ENCODE measurements at places on chromosomes 6 and 20.

DNA sequence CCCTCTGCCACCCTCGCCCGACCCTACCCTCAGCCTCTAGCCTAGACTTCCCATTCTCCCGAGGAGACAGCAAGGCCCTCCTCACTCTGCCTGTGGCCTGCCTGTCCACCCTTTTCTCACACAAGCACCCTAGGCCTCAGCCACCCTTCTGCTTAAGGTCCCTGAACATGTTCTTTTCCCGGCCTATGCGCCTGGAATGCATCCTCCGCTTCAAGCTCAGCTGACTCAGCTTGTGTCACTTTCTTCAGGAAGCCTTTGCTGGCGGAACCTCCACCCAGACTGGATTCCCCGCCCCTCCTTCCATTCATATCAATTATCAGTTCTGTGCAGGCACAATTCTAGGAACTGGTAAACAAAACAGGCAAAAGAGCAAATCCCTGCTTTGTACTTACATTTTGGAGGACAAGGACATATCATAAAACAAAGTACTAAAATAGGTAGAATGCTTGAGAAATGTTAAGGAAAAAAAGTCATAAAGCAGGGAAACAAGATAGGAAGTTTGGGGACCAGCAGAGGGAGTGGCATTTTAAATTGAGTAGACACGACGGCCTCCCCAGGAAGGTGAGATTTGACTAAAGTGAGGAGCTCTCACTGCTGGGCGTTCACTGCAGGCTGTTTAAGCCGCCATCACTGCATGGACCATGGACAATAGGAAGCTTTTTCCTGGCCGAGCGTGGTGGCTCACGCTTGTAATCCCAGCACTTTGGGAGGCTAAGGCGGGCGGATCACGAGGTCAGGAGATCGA is 17.9 kb upstream of the SNHG17 start:
- H3K4me3 ChIP-seq = no peak overlapping the region
- no peaks in the 10 kb centered on the region for H3K4me1 ChIP-seq
- peaks cover 8% of the 10 kb centered on the region for H3K36me3 ChIP-seq
- no peaks in the 10 kb centered on the region for H3K27me3 ChIP-seq

DNA sequence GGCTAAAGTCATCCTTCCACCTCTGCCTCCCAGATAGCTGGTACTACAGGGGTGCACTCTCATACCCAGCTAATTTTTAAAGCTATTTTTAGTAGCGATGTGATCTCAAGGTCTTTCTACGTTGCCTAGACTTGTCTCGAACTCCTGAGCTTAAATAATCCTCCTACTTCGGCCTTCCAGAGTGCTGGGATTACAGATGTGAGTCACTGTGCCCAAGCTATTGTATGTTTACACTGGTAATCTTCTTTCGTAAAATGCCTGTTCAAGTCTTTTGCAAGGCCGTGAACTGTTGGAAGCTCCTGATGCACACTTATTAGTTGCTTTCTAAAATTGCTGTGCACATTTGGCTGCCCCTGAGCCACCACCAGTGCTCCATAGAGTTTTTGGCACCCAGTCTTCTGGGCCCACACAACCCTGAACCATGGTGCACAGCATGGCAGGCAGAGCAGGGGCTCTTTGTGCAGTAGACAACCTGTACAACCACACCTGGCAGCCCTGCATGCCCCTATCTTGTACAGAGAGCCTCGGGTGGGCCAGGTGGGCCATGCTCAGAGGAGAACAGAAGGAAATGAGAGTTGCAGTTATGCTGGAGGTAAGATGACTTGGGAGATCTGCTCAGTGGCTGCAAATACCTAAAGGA is 33.3 kb downstream of the PDRG1 start:
- no peaks in the 10 kb centered on the region for H3K4me1 ChIP-seq
- DNase-seq = no peak
- no peak overlapping the region for H3K4me3 ChIP-seq
- H3K27ac ChIP-seq = no peak overlapping the region
- H3K27me3 ChIP-seq = no peaks in the 10 kb centered on the region

- DNase-seq = no peak
- H3K4me3 ChIP-seq = peak overlapping the region; percentile 70
- H3K4me1 ChIP-seq = peaks cover 21% of the 10 kb centered on the region
Observed at GRCh38 chr20:21302664-21303060, 469 bp upstream of the XRN2 start.

- DNase-seq = no peak
- H3K4me3 ChIP-seq = no peak overlapping the region
- H3K27me3 ChIP-seq = no peaks in the 10 kb centered on the region
- no peaks in the 10 kb centered on the region for H3K36me3 ChIP-seq
- no peak overlapping the region for H3K27ac ChIP-seq
Observed at GRCh38 chr6:15712797-15713196, 50.0 kb upstream of the DTNBP1 start.

GRCh38 chr20:57361517-57361916 is 10.5 kb downstream of the RAE1 start:
- peaks cover 40% of the 10 kb centered on the region for H3K36me3 ChIP-seq
- no peak for DNase-seq
- H3K4me3 ChIP-seq = no peak overlapping the region
- H3K4me1 ChIP-seq = no peaks in the 10 kb centered on the region
